ENCODE measurements at places on chromosomes 7 and 10.

GRCh38 chr7:13850185-13850752 is 139.2 kb downstream of the ETV1 start:
- peak; percentile 87 for DNase-seq

DNA sequence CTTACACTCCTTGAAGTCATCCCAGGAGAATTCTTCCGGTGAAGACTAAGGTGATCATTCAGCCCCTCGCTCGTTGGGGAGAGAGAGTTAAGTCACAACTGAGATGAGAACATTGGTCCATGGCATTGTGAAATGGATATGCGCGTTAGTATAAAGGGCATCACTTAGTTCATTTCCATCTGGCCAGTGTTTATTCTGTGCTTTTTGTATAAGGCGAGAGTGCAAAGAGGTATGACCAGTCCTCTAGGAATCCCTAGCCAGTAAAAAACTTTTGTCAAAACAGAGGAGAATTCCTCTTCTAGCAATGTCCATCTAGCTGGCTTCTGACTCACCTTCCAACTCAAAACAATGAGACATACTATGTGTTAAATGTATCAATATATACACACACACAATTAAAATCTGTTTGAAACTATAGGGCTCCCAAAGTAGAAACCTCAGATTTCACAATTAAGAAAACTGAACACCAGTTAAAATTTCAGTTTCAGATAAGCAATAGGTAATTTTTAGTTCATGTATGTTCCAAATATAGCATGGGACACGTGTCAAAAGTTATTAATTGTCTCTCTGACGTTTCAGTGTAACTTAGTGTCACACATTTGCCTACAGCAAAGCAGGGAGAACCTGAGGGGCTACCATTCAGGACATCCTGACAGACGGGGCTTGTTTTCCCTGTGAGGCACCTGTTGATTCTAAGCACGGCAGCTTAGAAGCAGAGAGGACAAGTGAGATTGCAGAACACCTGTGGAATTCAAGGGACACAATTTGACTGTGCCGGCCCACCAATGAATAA is 158.9 kb downstream of the KLF6 start:
- no peak for DNase-seq

- DNase-seq = no peak
Measured at GRCh38 chr7:140084972-140085371, 22.2 kb upstream of the PARP12 start.

GRCh38 chr7:105278973-105279687 is 109.6 kb downstream of the SRPK2 start:
- no peak for DNase-seq

GRCh38 chr7:22301790-22302189 is 55.2 kb downstream of the RAPGEF5 start:
- no peak for DNase-seq

- peak; percentile 18 for DNase-seq
Measured at GRCh38 chr7:128799451-128799850, 7.7 kb downstream of the CCDC136 start.

GRCh38 chr7:124183649-124184048 is 150.8 kb upstream of the TMEM229A start:
- no peak for DNase-seq

GRCh38 chr7:17355050-17355449 is 56.6 kb downstream of the AHR start:
- DNase-seq = no peak

- no peak for DNase-seq
Measured at GRCh38 chr7:90825779-90826178, 229.7 kb downstream of the CDK14 start.

DNA sequence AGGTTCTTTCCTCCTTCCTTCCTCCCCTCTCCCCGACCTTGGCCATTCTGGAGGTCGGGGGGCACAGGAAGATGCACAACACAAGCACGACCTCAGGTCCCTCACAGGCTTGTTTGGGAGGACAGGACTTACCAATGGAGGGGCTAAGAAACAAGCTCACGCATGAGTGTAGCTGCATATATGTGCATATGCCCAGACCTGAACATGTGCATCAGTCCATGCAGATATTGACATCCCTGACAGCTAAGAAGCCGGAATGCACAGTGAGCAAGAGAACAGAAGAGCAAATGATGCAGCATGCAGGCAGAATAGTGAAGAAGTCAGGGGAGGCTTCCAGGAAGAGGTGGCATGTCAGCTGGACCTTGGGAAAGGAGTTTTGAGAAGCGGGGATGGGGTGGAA is 28.7 kb downstream of the ADCYAP1R1 start:
- no peak for DNase-seq

GRCh38 chr10:73263693-73264347 is 11.4 kb upstream of the MRPS16 start:
- peak; percentile 26 for DNase-seq

DNA sequence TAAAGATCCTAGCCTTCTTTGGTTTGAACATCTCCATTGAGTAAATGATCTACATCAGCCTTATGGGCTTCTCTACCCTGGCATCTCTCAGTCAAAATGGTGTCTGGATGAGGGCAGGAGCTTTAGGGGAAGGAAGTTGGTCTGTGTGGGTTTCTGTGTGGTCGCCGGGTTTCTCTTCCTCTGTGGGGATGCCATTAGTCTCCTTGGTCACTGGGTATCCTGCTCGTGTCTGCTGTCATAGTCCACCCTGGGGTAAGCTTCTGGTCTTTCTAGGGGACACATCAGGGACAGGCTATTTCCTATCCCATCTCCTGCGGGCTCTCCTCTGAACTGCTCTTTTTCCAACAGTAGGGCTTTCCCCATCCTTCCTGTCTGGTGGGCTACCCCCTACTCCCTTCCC is 150.3 kb upstream of the NPY start:
- DNase-seq = no peak

GRCh38 chr10:131859341-131860020 is 41.3 kb upstream of the PPP2R2D start:
- DNase-seq = no peak

DNA sequence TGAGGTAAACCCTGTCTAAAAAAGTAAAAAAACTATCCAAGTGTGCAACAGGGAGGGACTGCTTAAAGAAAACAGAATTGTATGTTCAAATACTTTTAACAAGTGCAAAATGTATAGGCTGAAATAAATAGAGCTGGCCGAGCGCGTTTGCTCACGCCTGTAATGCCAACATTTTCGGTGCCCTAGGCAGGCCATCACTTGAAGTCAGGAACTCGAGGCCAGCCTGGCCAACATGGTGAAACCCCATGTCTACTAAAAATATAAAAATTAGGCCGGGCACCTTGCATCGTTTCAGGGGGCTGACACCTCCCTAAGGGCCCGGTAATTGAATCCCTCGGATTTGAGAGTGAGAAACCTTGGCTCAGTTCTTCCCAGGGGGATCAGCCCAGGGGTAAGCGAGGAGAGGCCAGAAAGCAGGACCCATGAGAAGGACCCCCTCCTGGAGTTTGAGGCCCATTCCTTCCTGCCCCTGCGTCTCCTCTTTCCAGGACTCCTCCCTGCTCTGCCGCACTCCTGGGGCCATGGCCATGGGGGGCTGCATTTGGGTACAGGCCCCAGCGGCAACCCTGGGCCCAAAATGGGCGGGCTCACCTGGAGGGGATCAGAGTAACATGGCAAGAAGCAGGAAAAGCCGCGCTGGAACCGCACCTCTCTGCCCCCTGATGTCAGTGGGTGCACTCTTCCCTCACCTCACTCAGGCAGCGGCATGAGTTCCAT is 75.5 kb upstream of the TMEM248 start:
- no peak for DNase-seq

DNA sequence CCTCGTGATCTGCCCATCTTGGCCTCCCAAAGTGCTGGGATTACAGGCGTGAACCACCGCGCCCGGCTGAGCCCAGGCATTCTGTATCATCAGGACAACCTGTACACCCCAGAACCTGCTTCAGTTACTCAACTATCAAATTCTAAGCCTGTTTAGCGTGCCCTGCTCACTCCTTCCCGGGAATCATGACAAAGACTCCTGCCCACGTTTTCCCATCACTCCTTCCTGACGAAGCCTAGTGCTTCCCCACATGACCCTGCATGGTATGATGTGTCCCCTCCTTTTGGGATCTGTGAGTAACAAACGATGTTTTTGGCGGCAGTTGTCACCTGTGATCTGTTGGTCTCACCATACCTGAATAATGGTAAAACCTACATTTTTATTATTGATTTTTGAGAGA is 12.2 kb upstream of the RADIL start:
- DNase-seq = no peak

All from suppressor macrophage treated with lipopolysaccharide for 4 hours (primary cell).